Stimulated activated CD8-positive, alpha-beta memory T cell treated with anti-CD3 and anti-CD28 coated beads, Interleukin-4, amount 100 ng/mL, for 24 hours (primary cell): ENCODE measurements at places on chromosomes 3 and 15.

GRCh38 chr15:101578443-101578894, 73.7 kb downstream of the TM2D3 start:
- DNase-seq, result no peak

DNA sequence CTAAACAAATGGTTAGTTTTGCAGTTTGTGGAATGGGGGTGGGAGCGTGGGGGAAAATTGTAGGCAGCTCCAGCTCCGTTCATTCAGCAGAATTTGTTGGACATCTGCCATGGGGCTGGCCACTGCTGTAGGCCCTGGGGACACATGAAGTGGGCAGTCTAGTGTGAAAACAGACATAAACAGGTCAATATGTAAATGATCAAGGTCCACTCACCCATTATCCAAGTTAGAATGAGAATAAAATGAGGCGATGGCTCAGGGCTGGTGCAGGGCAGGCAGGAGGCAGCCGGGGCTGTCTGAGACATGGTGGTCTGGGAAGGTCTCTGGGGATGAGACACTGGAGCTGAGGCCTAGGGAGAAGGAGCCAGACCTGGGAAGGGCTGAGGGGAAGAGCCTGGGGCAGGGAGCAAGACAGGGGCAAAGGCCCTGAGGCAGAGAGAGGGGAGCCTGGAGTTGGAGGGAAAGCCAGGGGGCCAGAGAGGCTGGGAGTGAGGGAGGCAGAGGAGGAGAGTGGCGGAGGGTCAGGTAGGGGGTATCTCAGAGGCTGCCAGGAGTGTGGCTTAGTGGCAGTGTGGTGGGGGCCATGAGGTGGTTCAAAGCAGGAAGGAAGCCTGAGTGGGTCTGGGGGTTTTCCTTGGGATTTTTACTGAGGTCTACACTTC, 6.2 kb upstream of the SLC6A6 start:
- DNase-seq, result no peak

- DNase-seq, result no peak
Observed at GRCh38 chr15:52117549-52117948, 5.0 kb upstream of the BCL2L10 start.

DNA sequence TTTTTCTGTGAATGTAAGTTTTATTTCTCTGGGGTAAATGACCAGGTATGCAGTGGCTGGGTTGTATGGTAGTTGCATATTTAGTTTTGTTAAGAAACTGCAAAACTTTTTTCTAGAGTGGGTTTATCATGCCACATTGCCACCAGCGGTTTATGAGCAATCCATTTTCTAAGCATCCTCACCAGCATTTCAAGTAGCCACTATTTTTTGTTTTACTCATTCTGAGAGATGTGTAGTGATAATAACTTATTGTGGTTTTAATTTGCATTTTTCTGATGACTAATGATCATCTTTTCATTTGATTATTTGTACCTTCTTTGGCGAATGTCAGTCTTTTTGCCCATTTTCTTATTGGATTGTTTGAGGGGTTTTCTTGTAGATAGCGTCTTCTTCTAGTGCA, 56.2 kb downstream of the SPRED1 start:
- DNase-seq, result no peak

DNA sequence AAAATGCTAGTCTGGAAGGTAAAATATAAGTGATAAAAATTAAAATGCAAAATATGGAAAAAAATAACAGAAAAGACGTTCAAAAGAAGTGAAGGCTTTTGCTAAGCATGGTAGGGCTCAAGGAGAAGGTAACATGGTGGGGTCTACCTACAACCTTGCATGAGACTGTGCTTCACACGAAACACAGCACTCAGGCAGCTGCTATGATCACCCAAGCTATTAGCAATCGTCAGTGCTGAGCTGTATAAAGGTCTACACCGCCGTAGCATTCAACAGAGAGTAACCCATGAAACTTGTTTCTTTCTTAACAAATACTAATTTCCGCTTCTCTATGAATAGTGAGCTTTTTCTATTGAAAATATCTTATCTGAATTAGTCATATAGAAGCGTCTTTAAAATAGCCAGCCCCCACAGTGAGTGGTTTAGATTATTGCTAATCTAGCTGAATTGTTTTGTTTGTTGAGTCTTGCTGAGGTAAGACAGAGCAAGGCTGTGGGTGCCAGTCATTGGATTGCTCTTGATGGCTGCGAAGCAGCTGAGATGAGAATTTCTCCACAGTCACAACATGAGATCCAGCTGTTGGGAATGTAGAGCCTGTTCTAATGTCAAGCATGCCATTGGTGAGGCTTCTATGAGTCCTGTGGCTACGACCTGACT, 230.0 kb downstream of the KLF13 start:
- no peak for DNase-seq

DNA sequence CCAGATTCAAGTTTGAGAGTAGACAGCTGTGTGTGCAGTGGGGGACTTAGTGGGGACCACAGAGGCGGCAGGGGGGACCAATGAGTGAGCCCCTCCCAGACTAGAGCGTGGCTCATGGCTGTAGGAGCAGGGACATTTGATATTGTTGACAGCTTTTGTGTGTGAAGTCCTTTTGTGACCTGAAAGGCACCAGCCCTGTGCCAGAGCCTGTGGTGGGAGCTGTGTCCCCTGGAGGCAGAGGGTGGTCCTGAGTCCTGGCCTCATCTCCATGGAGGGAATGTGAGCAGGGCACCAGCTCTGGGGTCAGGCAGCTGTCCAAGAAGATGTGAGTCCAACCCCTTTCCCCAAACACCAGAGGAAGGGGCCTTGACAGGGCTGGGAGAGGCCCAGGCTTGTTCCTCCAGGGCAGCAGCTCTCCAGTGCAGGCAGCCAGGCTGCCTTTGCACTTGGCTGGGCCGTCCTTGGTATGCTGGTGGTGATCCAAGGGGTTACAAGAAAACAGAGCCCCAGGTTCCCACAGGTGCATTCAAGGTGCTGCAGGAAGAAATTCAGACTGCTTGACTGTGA, 10.1 kb upstream of the C3orf22 start:
- DNase-seq, result no peak

GRCh38 chr3:41640076-41640475, 321.8 kb downstream of the ULK4 start:
- DNase-seq, result no peak

DNA sequence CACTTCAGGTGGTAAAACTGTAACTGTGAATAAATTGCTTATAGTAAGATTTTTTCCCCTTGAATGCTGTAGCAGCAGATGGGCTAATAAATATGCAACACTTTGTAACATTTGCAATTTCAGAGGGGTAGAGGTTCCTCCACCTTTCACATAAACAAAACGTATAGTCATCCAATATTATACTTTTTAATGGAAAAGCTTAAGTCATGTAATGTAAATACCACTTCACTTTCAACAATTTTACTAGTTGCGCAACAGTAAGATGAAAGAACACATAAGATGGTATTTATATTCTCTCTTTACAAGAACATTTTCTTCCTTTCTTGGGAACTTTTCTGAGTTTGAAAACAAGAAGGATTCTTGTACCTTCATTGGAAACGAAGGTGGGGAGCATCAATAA, 56.6 kb upstream of the FAM3D start:
- DNase-seq, result no peak

GRCh38 chr15:35720984-35721383, 175.0 kb upstream of the DPH6 start:
- DNase-seq, result no peak

GRCh38 chr15:28140062-28140461, 40.9 kb upstream of the OCA2 start:
- DNase-seq, result no peak

GRCh38 chr3:126939733-126940132, 43.2 kb upstream of the PLXNA1 start:
- DNase-seq, result no peak

DNA sequence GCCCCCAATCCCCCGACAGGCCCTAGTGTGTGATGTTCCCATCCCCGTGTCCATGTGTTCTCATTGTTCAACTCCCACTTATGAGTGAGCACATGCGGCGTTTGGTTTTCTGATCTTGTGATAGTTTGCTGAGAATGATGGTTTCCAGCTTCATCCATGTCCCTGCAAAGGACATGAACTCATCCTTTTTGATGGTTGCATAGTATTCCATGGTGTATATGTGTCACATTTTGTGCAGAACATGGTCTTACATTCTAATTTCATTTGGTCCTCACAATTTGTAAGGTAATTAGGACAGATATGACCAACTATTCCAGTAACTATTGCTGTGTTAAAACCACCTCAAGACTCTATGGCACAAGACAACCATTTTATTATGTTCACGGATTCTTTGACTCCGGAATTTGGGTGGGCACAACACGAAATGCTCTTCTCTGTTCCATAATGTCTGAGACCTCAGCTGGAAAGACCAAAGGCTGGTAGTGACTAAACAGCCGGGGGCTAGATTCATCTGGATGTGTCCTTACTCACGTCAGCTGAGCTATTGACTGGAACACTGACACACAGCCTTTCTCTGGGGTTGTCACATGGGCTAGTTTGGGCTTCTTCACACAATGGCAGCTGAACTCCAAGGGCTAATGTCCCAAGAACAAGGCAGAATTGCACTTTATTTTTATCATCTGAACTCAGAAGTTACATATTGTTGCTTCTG, 13.6 kb upstream of the GLCE start:
- DNase-seq, result no peak

DNA sequence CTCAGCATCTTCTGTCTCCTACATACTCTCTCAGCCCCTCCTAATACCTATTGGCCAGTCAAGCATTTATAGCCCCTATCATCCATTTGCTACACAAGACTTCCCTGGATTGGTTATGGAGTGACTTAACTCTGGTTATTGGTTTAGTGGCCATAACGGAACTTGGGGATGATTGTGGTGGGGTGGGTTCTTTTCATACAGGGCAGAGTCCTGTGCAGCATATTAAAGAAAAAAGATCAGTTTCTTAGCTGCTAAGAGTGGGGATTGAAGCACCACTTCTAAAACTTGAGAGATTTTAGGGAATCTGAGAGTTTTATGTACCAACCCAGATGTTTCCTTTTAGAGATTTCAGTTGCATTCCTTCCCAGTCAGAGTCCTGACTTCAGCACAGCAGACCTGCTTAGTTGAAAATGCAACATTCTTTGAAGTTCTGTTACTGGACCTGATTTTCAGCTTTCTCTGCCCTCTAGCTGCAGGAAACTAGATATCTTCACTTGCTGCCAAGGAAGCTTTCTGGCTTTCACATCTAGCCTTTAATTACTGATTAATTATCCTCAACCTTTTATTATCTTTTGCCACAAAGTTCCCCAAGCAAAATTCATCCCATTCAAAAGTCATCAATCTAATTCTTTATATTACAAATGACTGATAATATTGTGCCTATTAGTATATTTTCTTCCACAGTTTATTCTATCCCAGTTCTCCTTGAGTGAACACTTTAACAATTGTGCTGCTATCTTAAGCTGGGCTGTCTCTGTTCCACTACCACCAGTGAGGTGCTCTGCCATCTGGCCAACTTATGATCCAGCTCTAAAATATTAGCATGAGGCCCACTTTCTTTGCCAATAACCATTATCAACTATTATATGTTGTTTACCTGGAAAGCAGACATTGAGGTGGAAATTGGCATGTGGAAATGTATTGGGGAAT, 906.0 kb upstream of the ALCAM start:
- no peak for DNase-seq

- DNase-seq, result no peak
Observed at GRCh38 chr3:190229632-190230424, 92.4 kb downstream of the CLDN1 start.

DNA sequence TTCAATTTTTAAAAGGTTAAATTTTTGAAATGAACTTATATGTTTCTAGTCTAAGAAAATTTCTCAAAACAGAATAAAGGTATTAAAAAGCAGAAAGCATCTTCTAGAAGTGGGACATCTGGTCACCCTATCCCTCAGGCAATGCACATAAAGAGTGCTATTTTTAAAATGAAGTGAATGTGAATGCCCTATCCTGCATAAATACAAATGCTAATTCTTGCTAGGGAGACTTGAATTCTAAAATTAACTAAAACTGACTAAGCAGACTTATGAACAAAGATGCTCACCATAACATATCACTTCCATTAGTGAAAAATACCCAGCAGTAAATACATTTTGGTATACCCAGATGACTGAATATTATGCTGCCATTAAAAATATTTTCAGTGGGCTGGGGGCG, 11.7 kb downstream of the MYO5A start:
- no peak for DNase-seq

- no peak for DNase-seq
Observed at GRCh38 chr15:91077029-91077428, 23.0 kb upstream of the SV2B start.

GRCh38 chr3:10716964-10717363, 99.1 kb upstream of the SLC6A11 start:
- no peak for DNase-seq

DNA sequence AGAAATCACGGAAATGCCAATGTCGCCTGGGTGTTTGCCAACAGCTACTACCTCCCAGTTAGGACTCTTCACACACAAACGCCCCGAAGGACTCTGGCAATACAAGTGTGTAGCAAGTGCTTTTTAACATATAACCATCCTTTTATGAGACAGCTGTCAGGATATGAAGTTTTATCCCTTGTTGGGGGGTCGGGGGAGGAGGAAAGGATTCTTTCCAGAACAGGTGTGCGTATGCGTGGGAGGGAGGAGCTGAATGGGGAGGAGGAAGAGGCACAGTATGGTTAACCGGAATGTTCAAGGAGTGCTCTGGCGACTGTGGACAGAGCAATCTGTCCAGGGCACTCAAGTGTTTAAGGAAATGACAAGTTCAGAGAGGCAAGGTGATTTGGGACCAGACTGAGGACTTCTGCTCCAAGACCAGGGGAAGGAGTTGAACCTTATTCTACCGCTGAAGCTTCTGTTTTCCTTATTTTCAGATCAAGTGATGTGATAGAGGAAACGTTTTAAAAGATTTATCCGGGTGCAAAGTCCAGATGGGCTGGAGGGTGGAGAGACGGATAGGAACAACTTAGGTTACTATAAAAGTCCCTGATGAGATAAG, 1.3 kb downstream of the TSPAN3 start:
- no peak for DNase-seq

- DNase-seq, result no peak
Observed at GRCh38 chr3:53350652-53351051, 3.3 kb upstream of the DCP1A start.

- DNase-seq, result no peak
Observed at GRCh38 chr3:182583545-182583944, 209.8 kb upstream of the ATP11B start.

GRCh38 chr15:47885920-47886319, 168.6 kb downstream of the SEMA6D start:
- no peak for DNase-seq

DNA sequence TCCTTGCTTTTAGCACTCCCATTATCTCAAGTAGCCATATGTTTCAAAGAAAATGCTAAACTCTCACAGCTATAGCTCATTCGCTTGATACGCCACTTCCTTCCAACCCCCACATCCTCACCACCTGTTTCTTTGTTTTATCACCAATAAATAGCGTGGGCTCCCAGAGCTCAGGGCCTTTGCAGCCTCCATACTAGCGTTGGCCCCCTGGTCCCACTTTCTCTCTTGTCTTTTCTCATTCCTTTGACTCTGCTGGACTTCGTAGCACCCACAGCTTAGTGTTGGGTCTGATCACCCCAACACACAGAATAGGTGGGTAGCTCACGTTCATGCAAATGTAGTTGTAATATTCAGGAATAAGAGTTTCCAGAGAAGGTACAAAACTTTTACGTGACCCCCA, 4.1 kb upstream of the GPD1L start:
- DNase-seq, result no peak
